Astrocyte of the hippocampus (primary cell): ENCODE measurements at places on chromosomes 2 and 18.

DNA sequence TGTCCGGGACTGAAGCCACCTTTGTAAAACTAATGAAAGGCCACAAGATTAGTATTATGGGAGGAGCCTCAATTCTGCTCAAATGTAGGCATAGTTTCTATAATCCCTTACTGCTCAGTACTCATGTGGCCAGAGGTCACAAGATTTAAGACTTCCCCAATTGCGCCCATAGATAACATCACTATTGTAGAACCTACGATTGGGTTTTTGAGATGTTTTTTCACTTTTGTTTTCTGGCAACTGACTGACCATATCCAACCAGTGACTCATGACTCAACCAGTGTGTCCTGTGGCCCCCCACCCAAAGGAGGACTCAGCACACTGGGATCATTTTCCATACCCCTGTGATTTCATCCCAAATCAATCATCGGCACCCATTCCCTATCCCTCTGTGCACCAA, 15.2 kb upstream of the TSPYL6 start:
- no peak for DNase-seq

DNA sequence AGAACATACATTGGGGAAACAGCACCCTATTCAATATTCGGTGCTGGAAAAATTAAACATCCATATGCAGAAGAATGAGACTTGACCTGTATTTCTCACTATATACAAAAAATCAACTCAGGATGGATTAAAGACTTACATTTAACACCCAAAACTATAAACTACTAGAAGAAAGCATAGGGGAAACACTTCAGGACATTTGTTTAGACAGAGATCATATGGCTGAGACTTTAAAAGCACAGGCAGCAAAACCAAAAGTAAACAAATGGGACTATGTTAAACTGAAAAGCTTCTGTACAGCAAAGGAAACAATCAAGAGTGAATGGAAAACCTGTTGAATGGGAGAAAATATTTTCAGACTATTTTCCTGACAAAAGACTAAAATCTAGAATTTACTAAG, 1694.1 kb upstream of the CELF4 start:
- no peak for DNase-seq

- DNase-seq: no peak
Measured at GRCh38 chr18:57029761-57030160, 117.1 kb upstream of the BOD1L2 start.

DNA sequence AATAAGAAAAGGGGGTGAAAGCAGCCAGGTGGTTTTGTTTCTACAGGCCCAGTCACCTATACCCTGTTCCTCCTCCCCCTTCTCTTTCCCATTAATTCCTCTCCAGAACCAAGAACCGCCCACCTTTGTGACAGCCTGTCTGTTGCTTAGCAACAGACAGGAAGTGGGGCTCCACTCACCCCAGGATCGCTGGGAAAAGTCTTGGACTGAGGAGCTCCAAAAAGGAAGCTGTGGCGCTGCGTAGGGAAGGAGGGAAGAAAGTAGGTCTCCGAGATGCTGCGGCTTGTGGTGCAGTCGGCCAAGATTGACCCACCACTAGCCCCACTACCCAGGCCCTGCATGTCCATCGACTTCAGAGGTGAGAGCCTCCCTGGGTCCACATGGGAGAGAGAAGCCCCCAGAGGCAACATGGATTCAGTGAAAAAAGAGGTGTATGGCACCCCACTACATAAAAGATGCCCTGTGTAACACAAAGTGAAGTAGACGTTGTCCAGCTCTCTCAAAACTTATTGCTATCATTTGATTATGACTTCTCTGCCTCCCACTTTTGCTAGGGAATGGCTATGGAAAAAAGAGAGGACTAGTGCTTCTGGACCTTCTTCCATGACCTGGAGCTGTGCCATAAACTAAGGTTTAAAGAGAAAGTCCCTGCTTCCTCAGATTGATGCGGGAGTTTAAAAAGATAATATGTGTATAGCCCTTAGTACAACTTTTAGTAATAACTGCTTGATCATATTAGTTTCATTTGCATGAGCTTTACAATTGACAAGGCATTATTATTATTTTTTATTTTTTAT, at the start of gene FER1L5:
TSS of gene FER1L5 (plus strand) at position 201 of the 797 bp plus-strand sequence. CDS start at position 274, 73 bp downstream.
- peak; percentile 72 for DNase-seq

DNA sequence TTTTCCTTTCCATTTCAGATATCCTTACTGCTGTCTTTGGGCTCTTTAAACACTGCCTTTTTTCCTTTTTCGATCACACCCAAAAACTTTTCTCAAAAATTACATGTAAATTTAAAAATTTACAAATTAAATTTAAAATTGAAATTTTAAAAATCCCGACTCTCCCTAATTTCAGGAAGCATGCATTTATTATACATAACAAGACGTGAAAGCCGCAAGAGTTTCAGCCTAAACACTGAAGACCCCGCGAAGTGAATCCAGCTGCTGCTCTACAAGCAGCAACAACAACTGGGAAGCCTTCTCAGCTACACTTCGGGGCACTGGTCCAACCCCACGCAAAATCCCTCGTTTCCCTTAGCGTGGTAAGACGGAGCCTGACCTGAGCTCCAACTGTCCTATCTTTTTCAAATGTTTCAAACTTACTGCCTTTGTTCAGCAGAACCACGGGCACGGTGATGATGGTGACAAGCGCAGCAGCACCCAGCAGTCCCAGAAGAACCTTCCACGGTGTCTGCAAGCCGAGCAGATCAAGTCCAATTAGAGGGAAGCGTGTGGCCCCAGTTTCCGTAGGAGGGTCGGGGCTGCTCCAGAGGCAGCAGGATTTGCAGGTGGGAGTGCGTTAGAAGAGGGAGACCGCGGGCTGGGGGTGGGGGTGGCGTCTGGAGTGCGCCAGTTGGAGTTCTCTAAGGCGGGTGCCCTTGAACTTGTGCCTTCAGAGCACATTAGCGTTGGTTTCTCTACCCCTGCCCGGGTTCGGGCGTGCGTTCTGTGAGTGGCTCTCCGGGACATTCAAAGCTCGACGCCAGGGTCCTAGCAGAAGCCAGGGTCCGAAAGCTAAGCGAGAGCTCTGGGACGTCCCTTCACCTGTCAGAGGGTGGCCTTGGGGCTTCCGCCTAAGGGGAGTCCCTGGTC, 783 bp downstream of the DPP4 start:
- no peak for DNase-seq

DNA sequence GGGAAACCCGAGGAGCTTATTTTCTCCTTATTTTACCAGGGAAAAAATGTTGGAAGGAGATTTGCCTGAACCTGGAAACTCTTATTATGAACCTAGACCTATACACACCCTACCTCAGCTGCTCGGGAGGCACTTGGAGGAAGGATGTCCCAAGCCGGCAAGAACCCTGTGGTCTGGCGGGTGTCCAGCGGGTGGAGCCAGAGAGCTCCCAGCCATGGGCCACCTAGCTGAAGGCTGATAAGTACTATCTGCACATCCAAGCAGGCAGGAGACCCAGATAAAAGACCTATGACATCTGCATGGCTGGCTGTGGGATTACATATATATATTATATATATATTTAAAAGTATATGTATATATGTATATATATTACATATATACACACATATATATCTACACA, 1.1 kb upstream of the SLC14A1 start:
- peak; percentile 78 for DNase-seq

- peak; percentile 91 for DNase-seq
Measured at GRCh38 chr2:1642066-1642861, 102.1 kb downstream of the PXDN start.
